ENCODE measurements at places on chromosomes 5 and 9.

- DNase-seq = no peak
Measured at GRCh38 chr5:43061352-43062075, 21.4 kb upstream of the ANXA2R start.

DNA sequence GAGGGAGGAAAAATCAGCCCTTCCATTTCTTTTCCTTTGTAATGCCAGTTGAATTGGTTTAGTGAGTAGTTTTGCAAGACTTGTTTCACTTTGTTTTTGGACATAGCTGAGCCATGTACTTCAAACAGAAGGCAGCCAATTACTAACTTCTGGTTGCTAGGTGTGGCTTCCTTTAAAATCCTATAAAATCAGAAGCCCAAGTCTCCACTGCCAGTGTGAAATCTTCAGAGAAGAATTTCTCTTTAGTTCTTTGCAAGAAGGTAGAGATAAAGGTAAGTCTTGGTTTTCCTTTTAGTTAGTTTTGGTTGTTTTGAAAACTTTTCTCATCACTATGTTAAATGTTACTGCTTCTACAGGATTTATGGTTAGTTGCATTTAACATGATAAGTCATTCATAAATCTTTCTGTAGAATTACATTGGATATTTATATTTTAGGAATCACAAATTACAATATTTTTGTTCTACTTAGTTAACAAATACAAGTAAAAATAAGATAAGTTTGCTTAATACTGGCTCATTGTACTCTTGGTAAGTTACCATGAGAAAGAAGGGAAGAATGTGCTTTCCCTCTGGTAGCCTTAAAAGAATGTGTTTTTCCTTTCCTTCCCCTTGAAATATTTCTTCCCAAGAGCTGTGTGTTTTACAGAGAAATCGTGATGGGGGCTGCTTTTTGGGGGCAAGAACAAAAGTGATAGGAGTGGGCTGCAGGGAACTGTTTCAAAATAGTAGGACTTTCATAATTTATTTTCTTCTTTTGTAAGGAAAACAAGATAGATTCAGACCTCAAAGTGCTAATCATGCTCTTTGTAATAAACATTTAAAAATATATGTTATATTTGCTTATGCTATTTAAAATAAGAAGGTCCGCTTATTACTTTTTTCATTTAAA is at the start of gene ANXA1:
Gene ANXA1, plus strand, starts transcription at position 213 of the 890 bp plus-strand sequence. CDS start 6,671 bp downstream, outside the sequence.
- DNase-seq = no peak

- DNase-seq = no peak
Measured at GRCh38 chr5:108251350-108251749, 130.5 kb downstream of the FBXL17 start.

GRCh38 chr9:35960039-35960655 is 2.2 kb upstream of the OR2S2 start:
- no peak for DNase-seq

GRCh38 chr5:72347801-72348308 is 27.7 kb downstream of the PTCD2 start:
- no peak for DNase-seq

- no peak for DNase-seq
Measured at GRCh38 chr9:93187047-93187446, 3.1 kb downstream of the WNK2 start.

DNA sequence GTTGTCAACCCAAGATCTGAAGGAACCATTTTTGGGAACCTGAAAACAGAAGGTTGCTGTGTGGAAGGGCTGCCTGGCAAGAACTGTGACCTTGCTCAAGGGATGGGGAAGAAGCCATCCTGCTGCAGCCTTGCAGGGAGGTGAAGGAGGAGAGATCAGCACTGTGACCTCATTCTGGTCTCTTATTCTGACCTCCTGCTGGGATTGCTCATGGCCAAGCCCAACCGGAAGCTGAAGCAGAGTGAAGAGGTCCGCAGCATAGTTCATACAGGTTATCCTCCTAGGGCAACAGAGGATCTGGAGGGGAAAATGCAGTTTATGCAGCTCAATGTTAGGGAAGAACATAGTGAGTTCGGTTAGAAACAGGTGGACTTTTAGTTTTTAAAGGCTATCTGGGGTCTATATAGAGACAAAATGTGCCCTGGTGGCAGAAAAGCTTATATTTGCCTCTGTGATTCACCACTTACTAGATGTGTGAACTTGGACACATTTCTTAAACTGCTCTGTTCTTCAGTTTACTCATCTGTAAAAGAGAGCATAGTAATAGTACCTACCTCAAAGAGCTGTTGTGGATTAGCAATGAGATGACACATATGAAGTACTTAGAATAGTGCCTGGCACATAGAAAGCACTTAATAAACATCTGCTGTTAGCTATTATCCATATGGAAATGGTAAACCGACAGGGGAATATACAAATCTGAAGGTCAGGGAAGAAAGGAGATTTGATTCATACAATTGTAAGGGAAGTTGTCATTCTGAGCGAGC is 57.9 kb upstream of the BNC2 start:
- DNase-seq = no peak

- DNase-seq = no peak
Measured at GRCh38 chr9:2595973-2596372, 25.6 kb upstream of the VLDLR start.

DNA sequence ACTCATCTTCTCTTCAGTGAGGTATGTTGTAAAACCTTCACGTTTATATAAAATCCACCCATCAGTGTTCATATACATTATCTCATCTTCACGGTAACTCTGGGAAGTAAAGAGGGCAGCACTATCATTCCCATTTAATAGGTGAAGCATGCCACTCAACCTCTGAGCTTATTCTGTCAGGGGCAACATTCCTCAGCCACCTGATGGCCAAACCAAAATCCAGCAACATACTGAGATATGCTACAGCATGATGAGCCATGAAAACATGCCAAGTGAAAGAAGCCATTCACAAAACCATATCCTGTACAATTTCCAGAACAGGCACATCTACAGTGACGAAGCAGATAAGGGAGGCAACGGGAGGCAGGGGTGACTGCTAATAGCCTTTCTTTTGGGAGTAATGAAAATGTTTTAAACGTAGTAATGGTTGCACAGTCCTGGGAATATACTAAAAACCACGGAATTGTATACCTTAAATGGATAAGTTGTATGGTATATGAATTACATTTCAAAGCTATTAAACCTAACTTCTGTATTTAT is 167.4 kb downstream of the TSSK1B start:
- no peak for DNase-seq

- DNase-seq = no peak
Measured at GRCh38 chr9:126448865-126449577, 122.4 kb downstream of the MVB12B start.

GRCh38 chr5:1297243-1297642 is 2.4 kb upstream of the TERT start:
- no peak for DNase-seq

DNA sequence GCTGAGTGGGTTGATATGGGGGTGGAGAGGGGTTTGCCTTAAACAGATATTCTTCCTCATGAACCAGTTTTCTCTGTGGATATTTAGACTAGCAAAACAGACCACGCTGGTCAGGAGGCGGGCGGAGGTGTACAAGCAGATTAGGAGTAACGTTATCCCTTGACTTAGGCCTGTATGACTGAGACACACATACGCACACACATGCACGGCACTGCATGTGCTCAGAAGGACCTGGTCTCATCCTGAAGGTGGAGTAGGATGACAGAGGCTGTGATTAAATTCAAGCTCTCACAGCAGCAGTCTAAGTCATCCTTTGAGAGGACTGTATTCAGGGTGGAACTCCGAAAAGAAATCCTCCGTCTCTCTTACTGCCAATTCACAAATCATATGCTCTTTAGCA is 209.7 kb downstream of the DIRAS2 start:
- DNase-seq = no peak

DNA sequence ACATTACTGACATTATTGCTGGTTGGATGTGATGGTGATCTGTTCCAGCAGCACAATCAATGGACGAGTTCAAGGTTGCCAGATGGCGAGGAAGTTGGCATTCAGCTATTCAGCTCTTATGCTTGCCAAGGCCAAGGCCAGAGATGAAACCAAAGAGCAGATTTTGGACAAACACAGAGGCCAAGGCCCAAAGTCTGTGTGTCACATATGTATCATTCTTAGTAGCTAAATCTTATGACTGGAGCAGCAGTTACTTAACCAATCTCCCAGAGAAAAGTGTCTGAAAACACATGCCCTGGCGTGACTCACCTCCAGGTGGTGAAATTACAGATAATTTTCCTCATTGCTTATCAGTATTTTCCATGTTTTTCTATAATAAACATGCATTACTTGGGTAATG is 189.0 kb upstream of the EGFLAM start:
- no peak for DNase-seq

DNA sequence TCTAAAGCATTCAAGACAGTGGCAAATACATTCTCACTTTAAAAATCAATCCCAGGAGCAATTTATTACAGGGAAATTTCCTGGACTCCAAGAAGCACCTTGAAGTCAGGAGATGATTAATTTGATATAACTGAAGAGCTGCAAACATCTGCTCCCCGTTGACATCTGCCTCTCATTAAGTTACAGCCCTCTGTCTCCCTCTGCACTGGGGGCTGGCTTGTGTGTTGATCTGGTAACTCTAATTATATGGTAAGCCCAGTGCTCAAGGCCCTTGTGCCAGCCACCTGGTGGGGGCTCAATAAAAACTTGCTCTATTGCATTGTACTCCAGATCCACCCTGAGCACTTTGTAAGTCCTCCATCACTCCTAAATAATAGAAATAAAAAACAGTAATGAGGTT is 131.1 kb upstream of the ZNF462 start:
- DNase-seq = no peak

- no peak for DNase-seq
Measured at GRCh38 chr9:72440992-72441847, 76.2 kb upstream of the ZFAND5 start.

DNA sequence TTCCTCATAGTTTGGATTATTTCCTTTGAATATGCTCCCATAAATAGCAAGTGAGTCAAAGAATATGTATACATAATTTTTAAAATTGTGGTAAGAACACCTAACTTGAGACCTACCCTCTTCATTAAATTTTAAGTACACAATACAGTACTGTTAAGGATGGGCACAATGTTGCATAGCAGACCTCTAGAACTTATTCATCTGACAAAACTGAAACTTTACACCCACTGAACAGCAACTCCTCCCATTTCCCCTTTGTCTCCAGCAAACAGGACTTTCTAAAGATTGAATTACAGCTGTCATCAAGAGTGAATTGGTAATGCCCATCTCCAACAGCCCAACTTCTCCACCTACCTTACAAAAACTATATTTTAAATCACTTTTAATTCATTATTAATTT is 388.9 kb downstream of the HTR1A start:
- DNase-seq = no peak

Measured in activated CD8-positive, alpha-beta memory T cell treated with anti-CD3 and anti-CD28 coated beads for 1 hour (primary cell).